ENCODE measurements at places on chromosomes 3 and 15.

DNA sequence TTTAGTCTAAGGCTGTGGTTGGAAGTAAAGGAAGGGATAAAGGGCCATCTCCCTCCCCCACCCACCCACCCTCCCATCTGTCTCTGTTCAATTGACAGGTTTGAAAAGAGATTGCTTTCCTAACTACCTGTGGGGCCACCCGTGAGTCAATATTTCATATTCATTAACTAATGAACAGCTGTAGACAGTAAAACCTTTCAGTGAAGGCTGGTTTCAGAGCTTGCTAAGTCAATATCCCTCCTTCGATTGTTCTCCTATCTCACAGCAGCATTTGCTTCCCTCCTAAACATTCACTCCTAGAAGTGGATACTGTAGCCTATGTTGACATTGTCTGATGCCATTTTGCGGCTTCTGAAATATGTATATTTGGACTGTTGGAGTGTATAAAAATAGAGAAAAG lies 85.9 kb upstream of the SYNPR start:
- DNase-seq: no peak

GRCh38 chr15:59196416-59196815 lies 10.2 kb upstream of the LDHAL6B start:
- DNase-seq: no peak

GRCh38 chr3:66401675-66402491 lies 98.9 kb downstream of the LRIG1 start:
- DNase-seq: no peak

- no peak for DNase-seq
Measured at GRCh38 chr3:36557708-36558421, 177.6 kb downstream of the STAC start.

GRCh38 chr3:88343264-88343663 lies 193.5 kb downstream of the C3orf38 start:
- no peak for DNase-seq

GRCh38 chr15:77597804-77598453 lies 34.8 kb downstream of the LINGO1 start:
- no peak for DNase-seq

- DNase-seq: no peak
Measured at GRCh38 chr3:127888156-127888555, 26.9 kb upstream of the KBTBD12 start.
